Naive B cell (primary cell): ENCODE measurements at places on chromosomes 3 and 15.
A peak's percentile ranks its signal among the peaks of the same experiment; 100 is the strongest.

- peaks cover 66% of the 10 kb centered on the region for H3K4me1 ChIP-seq
- peak overlapping the region; percentile 97 for H3K4me3 ChIP-seq
- H3K27me3 ChIP-seq = no peaks in the 10 kb centered on the region
- H3K27ac ChIP-seq = peak overlapping the region; percentile 100
Observed at GRCh38 chr3:71579935-71580406, 3.6 kb downstream of the FOXP1 start.

DNA sequence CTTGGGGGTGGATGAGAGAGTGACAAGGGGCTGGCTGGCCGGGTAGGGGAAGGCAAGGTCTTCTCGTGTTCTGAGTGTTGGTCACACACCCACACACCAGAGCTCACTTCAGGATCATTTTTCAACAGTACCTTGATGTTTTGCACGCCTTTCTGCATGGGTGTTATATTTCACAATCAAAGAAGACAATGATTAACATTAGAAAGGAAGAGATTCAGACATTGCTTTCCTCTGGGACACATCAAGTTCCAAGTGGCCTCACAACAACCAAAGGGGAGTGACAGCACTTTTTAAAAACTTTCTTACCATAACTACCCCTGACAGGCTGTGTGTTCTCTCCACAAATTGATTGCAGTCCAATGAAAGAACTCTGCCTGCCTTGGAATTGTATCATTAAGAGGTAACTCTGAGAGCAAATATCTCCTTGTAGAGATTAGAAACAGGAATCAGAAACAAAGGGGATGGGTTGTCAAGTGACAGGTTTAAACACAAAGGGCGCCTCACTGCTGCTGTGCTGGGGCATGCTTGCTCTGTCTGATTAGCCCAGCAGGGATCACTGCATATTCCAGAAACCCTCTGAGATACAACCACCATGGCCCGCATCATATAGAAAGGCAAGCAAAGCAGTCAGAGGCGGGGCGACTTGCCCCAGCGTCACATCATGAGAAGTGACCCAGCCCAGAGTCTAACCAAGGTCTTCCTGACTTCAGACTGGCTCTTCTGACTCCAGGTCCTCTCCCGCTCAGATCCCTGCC lies 230.8 kb downstream of the FEZF2 start:
- no peak overlapping the region for H3K27ac ChIP-seq
- no peaks in the 10 kb centered on the region for H3K27me3 ChIP-seq
- H3K4me3 ChIP-seq = no peak overlapping the region
- DNase-seq = no peak
- no peaks in the 10 kb centered on the region for H3K4me1 ChIP-seq
- no peaks in the 10 kb centered on the region for H3K36me3 ChIP-seq

GRCh38 chr3:172142051-172142863 lies 102.9 kb downstream of the FNDC3B start:
- no peak overlapping the region for H3K27ac ChIP-seq
- no peaks in the 10 kb centered on the region for H3K36me3 ChIP-seq
- H3K27me3 ChIP-seq = no peaks in the 10 kb centered on the region
- no peak overlapping the region for H3K4me3 ChIP-seq

DNA sequence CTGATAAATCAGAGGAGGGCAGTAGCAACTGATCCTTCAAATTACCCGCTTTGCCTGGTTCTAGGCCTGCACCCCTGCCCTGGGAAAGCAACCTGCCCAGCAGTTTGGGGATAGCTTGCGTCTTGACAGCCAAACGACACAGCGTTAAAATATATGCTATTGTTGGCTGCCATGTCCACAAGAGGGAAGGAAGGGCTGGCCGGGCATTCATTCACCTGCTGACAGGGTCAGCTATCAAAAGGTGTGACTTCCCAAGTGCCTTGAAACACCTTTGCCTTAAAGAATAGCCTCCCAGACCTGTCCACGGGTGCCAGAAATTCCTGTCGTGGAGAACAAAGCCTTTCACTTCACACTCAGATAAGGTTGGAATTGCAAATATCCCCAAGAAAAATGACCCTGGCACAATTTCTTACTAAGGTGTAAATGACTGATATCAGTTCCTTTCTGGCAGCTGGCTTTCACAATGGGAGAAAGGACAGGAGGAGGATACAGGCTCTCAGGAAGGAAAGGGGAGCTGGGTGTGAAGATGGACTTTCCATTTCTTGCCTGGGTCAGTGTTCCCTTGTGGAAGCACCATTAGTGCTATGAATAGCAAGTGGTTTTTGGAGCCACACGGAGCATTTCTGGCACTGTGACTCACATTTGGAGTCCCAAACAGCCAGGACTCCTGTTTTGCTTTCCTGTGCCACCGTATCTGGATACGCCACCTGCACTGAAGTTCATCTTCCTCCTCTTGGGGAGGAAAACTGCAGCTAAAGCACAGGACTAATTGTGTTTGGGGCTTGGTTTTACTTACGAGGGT lies 19.2 kb downstream of the ALDH1A3 start:
- no peak for DNase-seq
- no peaks in the 10 kb centered on the region for H3K36me3 ChIP-seq
- no peak overlapping the region for H3K4me3 ChIP-seq

- no peak overlapping the region for H3K27ac ChIP-seq
- H3K36me3 ChIP-seq = no peaks in the 10 kb centered on the region
- no peak overlapping the region for H3K4me3 ChIP-seq
- peaks cover 46% of the 10 kb centered on the region for H3K27me3 ChIP-seq
- DNase-seq = no peak
Observed at GRCh38 chr3:195754141-195754540, 33.4 kb downstream of the MUC20 start.

GRCh38 chr15:72223278-72223677 lies 7.7 kb downstream of the PKM start:
- peaks cover 8% of the 10 kb centered on the region for H3K36me3 ChIP-seq
- no peaks in the 10 kb centered on the region for H3K27me3 ChIP-seq
- DNase-seq = no peak

GRCh38 chr15:50904211-50904610 lies 4.3 kb upstream of the AP4E1 start:
- H3K27me3 ChIP-seq = no peaks in the 10 kb centered on the region
- no peak overlapping the region for H3K27ac ChIP-seq
- H3K4me1 ChIP-seq = peaks cover 4% of the 10 kb centered on the region
- H3K4me3 ChIP-seq = no peak overlapping the region
- no peaks in the 10 kb centered on the region for H3K36me3 ChIP-seq

- no peaks in the 10 kb centered on the region for H3K36me3 ChIP-seq
- H3K27me3 ChIP-seq = no peaks in the 10 kb centered on the region
- H3K4me1 ChIP-seq = no peaks in the 10 kb centered on the region
Observed at GRCh38 chr15:94972314-94972713, 741.0 kb downstream of the MCTP2 start.

- no peak for DNase-seq
- no peaks in the 10 kb centered on the region for H3K4me1 ChIP-seq
- no peak overlapping the region for H3K27ac ChIP-seq
- H3K36me3 ChIP-seq = no peaks in the 10 kb centered on the region
- no peaks in the 10 kb centered on the region for H3K27me3 ChIP-seq
Observed at GRCh38 chr3:192024751-192025150, 563.8 kb downstream of the PYDC2 start.

DNA sequence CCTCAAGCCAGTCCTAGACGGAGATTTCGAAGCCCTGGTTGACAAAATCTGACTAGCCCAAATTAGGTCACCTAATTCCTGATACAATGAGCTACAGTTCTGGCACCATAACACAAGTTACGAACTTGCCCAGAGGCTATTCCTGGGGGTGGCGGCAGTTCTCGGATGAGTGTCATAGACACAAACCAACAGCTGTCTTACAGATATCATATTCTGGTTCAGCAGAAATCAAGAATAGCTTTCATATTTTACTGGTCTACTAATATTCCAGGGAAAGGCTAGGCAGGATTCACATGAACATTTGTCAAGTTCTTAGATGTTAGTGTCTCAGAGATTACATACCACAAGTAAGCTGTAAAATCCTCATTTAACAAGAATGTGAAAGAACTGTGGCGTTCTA lies 8.8 kb downstream of the ANAPC13 start:
- no peak overlapping the region for H3K4me3 ChIP-seq
- H3K27me3 ChIP-seq = no peaks in the 10 kb centered on the region
- peaks cover 7% of the 10 kb centered on the region for H3K36me3 ChIP-seq
- H3K4me1 ChIP-seq = peaks cover 4% of the 10 kb centered on the region
- DNase-seq = no peak

DNA sequence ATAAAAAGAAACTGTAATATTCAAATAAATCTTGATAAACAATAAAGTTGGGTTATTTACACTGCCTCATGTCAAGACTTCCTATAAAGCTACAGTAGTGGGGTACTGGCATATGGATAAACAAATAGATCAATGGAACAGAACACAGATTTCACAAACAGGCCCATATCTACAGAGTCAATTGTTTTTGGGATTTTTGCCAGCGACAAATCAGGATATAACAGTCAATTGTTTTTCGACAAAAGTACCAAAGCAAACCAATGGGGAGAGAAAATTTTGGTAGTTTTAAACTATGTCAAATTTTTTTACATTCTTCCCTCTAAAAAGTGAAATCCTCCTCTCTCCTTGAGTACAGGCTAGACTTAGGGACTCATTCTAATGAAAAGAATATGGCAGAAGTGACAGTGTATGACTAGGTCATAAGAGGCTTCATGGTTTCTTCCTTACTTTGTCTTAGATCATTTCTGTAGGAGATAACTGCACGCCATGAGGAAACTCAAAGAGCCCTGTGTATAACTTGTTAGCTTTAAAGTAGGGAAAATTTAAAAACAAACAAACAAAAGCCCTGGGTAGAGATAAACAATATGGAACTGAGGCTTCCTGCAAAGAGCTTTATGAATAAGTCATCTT lies 16.9 kb downstream of the IP6K1 start:
- peak overlapping the region; percentile 55 for H3K27ac ChIP-seq
- H3K4me1 ChIP-seq = peaks cover 33% of the 10 kb centered on the region
- no peaks in the 10 kb centered on the region for H3K27me3 ChIP-seq
- no peak overlapping the region for H3K4me3 ChIP-seq

- no peak overlapping the region for H3K4me3 ChIP-seq
- DNase-seq = no peak
- no peak overlapping the region for H3K27ac ChIP-seq
- peaks cover 13% of the 10 kb centered on the region for H3K4me1 ChIP-seq
Observed at GRCh38 chr3:183301937-183302580, 49.0 kb downstream of the B3GNT5 start.

- no peak within 1 kb of the TSS for H3K27ac ChIP-seq
- H3K4me3 ChIP-seq = peak within 1 kb of the TSS; percentile 49
- H3K27me3 ChIP-seq = peaks cover 37% of the 10 kb centered on the region
- peaks cover 11% of the 10 kb centered on the region for H3K4me1 ChIP-seq
Observed at GRCh38 chr3:181711325-181712135, at the start of gene SOX2. TSS of gene SOX2 (plus strand) at chr3:181711925. CDS start at chr3:181712361, 436 bp downstream.

DNA sequence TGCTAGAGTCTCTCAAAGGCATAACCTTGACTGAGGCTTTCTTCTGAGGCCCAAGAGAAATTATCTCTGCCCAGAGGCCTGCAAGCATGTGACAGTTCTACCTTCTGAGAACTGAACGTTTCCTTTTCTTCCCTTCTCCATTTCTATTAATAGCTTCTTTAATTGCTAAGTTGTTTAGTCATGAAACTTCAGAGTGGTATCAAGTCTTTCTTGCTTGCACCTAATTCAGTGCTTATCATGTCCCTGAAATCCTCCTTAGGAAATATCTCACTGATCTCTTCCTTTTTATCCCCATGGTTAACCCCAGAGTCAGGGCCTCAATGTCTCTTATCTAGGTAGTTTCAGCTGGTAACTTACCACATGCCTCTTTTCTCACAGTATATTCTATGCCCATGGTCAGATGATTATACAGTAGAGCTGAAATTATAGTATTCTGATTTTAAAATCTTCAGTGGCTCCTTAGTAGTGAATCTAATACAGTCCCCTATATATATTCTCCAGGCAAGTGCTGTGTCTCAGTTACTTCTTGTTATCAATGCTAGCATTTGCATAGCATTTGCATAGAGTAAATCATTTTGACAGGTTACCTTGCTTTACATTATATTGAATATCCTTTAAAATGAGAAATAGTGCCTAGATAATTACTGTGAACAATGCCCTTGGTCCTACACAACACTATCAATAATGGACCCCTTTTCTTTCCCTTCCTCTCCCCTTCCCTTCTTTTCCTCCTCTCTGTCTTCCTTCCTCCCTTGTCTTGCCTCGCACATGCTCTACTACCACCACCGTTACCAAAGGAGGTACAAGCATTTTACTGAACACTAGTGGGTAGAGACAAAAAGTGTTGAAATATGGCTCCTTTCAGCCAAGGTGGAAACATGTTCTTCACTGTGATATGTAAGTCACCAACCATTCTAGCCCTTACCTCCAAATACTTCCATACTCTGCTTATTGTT lies 33.0 kb downstream of the KBTBD8 start:
- no peaks in the 10 kb centered on the region for H3K27me3 ChIP-seq
- no peak for DNase-seq
- H3K36me3 ChIP-seq = no peaks in the 10 kb centered on the region
- peaks cover 22% of the 10 kb centered on the region for H3K4me1 ChIP-seq

- H3K27me3 ChIP-seq = no peaks in the 10 kb centered on the region
- no peaks in the 10 kb centered on the region for H3K4me1 ChIP-seq
- no peak overlapping the region for H3K4me3 ChIP-seq
- no peak for DNase-seq
- no peaks in the 10 kb centered on the region for H3K36me3 ChIP-seq
Observed at GRCh38 chr15:39479911-39480310, 101.0 kb upstream of the THBS1 start.

DNA sequence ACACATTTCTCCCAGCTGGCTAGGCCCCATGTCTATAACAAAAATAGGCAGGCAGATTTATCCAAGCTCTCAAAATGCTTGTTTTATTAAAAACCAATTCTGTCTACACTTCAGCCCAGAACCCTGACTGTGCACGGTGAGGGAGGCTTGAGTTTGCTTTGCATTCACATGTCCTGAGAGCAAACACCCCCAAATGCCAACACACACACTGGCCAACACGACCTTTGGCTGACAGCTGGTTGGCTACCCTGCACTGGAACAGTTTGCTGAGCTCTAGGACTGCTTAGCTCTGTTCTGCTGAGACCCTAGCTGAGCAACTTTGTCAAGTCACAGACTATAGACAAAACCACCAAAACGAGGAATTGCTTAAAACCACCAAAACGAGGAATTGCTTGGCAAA lies 3.6 kb downstream of the STIMATE start:
- H3K4me1 ChIP-seq = peaks cover 35% of the 10 kb centered on the region
- no peak for DNase-seq
- H3K27me3 ChIP-seq = no peaks in the 10 kb centered on the region
- no peak overlapping the region for H3K4me3 ChIP-seq

DNA sequence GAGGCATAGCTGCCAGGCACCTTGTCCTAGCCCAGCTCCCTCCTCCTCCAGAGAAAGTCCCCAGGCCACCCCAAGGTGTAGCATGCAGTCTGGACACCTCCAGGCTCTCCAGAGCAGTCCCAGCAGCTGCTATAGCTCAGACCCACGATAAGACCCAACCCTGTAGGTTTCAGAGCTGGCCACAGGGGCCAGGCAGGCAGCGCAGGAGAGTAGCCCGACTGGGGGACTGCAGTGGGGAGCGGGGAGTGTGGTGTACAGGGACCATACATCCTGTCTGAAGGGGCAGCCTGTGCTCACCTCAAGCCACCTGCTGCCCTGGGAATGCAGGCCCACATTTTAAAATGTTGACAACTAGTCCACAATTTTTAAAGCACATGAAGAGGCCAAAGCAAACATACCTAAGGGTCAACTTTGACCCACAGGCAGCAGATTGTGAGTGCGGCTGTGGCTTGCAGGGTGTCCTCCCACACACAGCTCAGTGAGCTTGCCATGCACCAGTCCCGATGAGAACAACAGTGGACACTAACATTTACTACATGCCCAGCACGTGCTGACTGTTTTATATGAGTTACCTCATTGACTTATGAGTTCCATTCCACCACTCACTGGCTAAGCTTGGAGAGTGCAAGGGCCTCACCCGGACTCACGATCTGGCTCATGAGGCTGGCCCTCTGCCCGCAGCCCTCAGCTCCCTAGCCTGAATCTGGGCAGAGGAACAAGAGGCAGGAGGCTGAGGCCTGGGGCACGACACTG lies 81.4 kb downstream of the DNAJB8 start:
- H3K4me3 ChIP-seq = no peak overlapping the region
- peaks cover 17% of the 10 kb centered on the region for H3K4me1 ChIP-seq
- H3K36me3 ChIP-seq = no peaks in the 10 kb centered on the region

GRCh38 chr3:45631486-45631885 lies 36.9 kb downstream of the LIMD1 start:
- H3K4me3 ChIP-seq = no peak overlapping the region
